ENCODE measurements at places on chromosomes 2 and 18.

DNA sequence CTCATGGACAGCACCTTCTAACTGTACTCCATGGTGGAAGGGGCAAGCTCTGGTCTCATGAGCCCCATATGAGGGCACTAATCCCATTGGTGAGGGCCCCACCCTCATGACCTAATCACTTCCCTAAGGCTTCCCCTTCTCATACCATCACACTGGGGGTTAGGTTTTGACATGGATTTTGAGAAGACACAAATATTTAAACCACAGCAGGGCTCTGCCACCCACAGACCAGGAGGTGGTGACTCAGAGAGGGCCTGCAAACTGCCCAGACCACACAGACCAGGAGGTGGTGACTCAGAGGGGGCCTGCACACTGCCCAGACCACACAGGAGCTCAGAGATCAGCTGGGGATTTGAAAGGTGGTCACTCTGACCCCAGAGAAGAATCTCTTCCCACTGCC, 222.0 kb downstream of the KLHL29 start:
- no peak for DNase-seq

DNA sequence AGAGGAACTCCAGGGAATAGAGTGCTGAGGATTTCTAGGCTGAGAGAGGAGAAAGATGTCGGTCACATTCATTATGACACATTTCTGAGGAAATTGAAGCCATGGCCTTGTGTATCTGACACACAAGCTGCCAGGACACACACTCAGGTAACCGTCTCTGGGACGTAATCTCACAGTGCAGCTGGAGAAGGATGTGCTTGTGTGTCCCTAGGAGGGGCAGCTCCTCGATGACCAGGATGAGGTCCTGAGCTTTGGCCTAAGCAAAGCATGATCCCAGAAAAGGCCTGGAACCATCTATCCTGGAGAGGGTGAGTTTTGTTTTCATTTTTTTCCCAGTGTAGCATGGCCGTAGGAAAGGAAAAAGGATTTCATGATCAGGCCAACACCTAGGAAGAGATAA, 102.2 kb downstream of the CAPN13 start:
- DNase-seq: no peak

DNA sequence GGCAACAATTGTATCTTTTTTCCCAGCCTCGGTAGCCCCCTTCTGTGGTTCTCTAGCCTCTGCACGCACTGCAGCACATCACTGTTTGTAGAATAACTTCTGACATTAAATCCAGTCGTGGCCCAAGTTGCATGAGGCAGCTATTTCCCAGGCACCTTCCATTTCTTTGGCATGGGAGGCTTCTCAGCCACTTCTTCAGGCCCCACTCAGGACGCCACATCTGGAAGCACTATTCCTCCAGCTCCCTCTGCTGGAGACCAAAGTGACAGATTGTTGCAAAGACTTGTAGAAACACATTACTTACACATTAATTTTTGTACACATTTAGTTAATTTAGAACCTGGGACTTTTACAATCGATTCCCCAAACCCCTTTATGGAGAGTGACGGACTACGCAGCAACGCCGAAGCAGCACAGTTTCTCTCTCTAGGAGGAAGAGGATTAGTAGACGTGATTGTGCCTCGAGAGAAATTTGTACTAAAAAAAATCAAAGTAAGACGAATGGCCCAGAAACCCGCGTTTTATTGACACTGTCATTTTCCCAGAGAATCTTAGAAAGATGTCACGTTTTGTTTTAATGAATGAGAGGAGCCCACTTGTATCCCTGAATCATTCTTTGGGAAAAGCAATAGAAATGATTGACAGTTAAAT, 57.8 kb upstream of the RGPD5 start:
- no peak for DNase-seq

GRCh38 chr2:118689874-118690273, 157.6 kb downstream of the EN1 start:
- DNase-seq: no peak

DNA sequence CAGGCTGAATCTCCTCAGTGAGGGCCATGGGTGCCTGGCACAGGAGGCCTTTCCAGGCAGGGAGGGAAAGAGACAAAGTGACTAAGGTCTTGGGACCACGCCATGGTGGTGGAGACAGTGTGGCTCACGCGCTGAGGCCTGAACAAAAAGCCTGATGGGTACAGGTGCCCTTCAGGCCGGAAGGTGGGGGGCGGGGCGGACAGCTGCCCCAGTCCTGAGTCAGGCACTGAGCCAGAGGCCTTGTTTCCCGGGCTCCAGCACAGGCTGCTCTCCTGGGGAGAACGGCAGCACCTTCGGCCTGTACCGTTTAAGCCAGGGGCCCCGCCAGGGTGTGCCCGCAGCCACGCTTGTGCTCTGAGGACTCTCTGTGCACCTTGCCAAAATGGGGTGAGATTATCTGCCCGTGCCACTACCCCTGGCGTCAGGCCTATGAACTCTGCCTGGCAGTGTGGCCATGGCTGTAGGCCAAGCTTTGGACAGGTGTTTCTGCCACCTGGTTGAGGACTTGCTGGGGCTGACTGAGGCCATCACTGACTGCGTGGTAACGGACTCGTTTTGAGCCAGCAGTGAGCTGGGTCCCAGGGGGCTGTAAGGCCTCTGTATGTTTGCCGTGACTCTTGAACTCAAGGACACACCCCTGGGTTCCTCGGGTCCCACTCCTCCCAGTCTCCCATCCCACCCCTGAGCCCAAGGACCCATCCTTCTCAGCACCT, 31.7 kb upstream of the DNMT3A start:
- DNase-seq: no peak

GRCh38 chr2:47479863-47480262, 76.9 kb downstream of the MSH2 start:
- DNase-seq: no peak

DNA sequence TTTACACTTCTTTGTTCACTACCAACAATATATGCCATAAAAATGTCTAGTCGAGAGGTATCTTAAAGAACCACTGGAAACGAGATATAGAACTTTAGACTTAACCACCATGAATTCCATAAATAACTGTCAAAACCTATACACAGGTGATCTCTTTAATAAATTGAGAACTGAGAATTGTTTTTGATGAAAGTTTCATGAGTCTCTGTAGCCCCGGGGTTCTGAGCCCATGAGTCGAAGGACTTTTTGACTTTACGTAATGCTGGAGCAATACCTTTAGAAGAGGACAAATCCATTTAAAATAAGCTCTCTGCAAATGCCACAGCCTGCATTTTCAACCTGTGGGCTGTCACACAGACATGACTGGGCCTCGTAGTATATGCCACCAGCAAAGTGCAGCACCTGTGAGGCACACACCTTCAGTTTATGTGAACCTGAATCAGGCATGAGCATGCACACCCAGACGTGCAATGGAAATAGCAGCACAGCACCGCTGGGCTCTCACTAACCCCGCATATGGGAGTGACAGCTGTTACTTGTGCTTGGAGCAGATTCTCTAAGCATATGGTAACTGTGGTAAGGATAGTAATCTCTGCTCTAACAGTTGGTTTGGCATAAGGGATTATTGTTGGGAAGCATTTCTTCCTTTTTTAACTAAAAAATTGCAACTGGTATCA, 383.2 kb downstream of the SOCS6 start:
- DNase-seq: no peak

DNA sequence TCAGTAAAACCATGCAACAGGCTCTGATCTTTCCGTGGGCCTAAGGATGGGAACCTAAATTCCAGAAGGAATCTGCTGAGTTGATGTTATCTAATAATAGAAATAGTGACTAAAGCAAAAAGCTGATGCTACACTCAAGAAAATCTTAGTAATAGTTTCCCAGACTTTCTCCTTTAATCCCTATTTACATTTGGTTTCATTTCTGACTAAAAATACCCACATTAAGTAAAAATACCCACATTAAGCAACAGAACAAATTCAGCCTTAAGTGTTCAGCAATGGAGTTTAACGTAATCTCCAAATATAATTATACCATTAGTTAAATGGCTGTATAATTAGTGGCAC, 50.3 kb downstream of the CCBE1 start:
- no peak for DNase-seq

- DNase-seq: no peak
These were observed 836.1 kb downstream of the CBLN2 start for GRCh38 chr18:71707985-71708500.

DNA sequence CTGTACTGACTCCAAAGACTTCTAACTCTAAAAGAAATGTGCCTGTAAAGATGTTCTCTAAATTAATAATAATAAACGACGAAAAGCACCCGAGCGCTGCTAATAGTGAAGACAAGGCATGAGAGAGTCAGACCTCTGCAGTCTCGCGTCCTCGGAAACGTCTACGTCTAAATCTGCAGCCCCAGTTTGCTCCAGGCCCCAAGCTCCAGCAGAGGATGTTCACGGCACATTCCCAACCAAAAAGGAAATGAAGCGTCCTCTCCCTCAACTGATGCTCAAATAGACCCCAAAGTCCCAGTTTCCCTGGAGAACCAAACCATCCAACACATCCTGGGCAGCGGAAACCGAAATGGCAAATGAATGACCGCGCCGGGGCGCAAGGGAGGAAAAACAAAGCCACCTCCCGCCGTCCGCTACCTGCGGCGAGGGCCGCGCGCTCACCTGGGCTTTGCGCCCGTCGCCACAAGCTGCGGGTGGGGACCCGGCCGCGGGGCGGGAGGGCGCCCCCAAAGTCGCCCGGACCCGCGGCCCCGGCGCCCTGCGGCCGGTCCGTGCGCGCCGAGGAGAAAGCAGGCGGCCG, 47.1 kb upstream of the CCDC150 start:
- DNase-seq: no peak
